Stimulated activated naive CD8-positive, alpha-beta T cell treated with anti-CD3 and anti-CD28 coated beads, Interleukin-15, amount 100 ng/mL, for 72 hours (primary cell): ENCODE measurements at places on chromosomes 11 and 22.

DNA sequence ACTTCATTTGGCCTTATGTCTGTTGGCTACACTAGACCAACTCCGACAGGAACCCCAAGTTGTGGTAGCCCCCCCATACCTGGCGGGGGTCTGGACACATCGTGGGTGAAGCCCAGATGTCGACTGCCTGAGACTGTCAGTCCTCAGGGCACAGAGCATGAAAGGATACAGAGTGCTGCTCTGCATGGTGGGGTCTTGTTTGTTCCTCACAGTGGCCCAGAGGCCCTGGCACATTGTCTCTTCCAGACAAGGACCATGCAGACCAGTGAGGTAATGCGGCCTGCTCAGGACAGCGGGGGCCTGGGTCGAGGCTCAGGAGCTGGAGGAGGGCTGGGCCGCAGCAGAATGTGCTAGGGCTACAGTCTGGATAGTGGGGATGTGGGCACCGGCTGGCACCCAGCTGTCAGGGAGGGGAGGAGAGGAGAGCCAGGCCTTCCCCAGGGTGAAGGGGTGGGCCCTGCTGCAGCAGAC lies 14.6 kb downstream of the CAPN5 start:
- DNase-seq, result no peak

DNA sequence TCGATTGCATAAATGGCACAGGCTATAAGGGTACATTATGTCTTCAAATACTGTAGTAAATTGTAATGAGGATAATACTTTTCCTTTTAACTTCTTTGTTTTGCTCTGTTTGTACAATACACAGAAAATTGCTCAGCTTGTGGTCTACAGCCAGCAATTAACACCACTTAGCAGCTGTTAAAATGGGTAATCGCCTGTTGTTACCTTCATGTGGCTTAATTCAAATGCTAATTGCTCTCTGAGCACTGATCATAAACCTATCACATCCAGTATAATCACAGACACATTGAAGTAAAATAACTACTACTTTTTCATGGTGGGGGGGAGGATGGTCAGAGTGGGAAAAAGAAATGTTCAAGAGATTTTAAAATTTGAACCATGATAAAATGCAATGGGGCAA lies 1164.1 kb upstream of the CNTN5 start:
- no peak for DNase-seq

GRCh38 chr11:79045800-79046304 lies 395.0 kb downstream of the TENM4 start:
- no peak for DNase-seq

GRCh38 chr11:22478169-22478568 lies 140.0 kb downstream of the SLC17A6 start:
- DNase-seq, result no peak

DNA sequence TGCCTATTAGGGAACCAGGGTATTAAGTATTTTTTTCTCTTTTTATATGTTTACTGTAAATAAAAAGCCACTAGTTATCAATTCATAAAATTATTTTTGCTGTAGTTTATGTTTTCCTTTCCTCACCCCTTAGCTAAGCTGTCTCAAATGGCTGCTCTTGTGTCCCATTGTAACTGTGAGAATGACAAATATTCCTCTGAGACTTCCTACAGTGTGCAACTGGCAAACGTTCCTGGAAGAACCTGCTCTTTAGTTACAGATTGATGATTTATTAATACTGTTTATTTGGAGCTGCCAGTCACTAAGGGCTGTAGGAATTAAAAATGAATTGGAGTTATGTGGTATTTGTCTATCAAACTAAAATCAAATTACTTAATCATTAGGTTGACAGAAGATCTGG lies 675.4 kb upstream of the ARHGAP42 start:
- DNase-seq, result no peak
